Left colon (tissue), 2 donors: ENCODE measurements at places on chromosomes 4 and X. TPM values are rescaled to one million over a fixed set of nuclear protein-coding genes. Genes with fewer than 3 reads are reported as not detected.

DNA sequence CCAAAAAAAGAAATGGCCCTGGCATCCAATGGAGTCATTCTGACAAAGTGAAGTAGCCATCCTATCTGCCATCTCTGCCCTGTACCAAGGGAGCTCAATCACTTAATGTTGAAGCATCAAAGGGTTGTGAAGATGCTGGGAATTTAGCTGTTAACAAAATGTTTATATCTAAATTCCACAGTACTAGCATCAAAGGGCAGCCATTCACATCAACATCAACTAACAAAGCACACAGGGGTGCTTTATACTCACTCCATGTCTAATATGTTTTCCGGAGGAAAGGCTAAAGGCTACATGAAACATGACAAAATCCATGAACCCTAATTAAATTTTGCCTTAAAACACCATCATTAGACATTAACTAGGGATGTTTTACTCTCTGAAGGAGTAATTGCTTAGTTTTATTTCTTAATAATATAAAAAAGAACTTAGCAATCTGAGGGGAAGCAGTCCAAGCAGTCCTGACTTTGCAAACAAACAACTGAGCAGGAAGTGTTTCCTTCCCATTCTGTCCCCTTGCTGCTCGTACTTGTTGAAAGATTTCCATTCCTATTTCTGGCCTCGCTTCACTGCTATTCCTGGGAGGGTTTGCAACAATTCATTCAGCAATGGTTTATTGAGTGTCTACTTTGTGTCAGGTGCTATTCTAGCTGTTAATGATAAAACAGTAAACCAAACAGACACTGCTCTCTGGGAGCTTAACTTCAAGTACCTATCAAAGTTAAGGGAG is 208.6 kb upstream of the SLC7A11 start:
- no peak for DNase-seq

Gene AFP
- total RNA-seq = not detected

GRCh38 chr4:82694892-82695291 is 103.7 kb downstream of the SCD5 start:
- no peak for DNase-seq

Gene FHDC1
- 14.9 TPM for total RNA-seq

Gene TMEM271
- not detected for total RNA-seq

Gene NPY1R
- total RNA-seq = 4.9 TPM

- DNase-seq = no peak
These were observed 8.0 kb upstream of the TENM3 start for GRCh38 chr4:182235021-182235795.

Gene STATH
- not detected for total RNA-seq
